ENCODE measurements at places on chromosomes 3 and 15.
A peak's percentile ranks its signal among the peaks of the same experiment; 100 is the strongest.

GRCh38 chr3:13105181-13105895, 32.1 kb upstream of the IQSEC1 start:
- no peak for DNase-seq

- no peak for DNase-seq
Observed at GRCh38 chr3:48678056-48678455, 7.7 kb downstream of the NCKIPSD start.

GRCh38 chr3:21140785-21141184, 610.2 kb downstream of the ZNF385D start:
- no peak for DNase-seq

GRCh38 chr3:126523745-126524428, at the start of gene CHST13:
Gene CHST13 (plus strand): TSS chr3:126524155. CDS start chr3:126524333, 178 bp downstream.
- peak; percentile 23 for DNase-seq

DNA sequence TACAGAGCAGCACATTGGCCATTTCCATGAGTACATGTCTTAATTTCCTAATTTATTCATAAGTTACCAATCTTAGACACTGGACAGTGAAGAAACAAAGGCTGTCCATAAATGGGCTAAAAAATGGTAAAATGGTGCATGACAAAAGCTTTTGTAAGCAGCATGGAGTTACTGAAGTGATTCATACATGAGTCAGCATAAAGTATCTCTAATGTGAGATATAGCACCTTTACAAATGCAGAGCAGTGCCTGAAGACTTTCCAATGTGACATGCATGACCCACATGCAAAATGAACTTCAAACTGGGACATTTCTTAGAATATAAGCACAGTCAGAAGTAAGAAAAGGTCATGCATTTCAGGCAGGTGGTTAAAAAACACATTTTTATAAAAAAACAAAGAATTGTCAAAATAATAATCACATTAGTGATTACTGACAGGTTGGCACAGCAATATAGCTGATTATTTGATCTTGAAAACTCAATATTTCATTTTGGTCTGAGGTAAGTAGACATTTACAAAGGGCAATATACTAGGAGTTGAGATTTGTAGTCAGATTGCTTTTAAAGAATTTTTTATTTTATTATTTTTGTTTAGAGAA, 299.3 kb downstream of the PLCL2 start:
- DNase-seq: peak; percentile 59

DNA sequence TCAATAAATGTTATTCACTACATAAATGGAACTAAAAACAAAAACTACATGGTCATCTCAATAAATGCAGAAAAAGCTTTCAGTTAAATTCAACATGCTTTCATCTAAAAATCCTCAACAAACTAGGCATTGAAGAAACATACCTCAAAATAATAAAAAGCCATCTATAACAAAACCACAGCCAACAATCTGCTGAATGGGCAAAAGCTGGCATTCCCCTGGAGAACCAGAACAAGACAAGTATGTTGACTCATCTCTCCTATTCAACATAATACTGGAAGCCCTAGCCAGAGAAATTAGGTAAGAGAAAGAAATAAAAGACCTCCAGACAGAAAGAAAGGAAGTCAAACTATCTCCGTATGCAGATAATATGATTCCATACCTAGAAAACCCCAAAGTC, 759.9 kb downstream of the EPHA3 start:
- DNase-seq: no peak

- no peak for DNase-seq
Observed at GRCh38 chr3:127651516-127652172, 21.1 kb upstream of the ABTB1 start.

DNA sequence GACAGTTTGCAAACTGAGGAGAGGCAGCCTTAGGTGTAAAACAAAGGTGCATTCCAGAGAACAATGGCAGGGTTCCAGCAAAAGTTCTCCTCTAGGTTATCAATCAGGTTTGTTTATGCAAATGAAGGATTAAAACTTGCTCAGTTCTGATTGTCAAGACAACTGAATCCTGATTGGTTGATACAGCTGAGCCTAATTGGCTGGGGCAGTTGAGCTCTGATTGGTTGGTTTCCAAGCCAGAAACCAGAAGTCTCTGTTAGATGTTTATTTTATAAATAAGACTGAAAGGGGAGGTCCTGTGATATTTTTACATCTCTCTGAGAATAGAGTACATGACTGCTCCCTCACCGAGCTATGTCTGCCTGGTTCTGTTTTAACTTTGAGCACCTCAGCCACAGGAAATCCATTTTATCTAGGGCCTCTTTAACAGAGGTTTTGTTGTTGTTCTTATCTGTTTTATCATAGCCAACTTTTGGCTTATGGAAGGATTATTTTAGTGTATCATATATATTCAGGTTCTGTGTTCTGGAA, 37.8 kb downstream of the PPM1L start:
- no peak for DNase-seq

DNA sequence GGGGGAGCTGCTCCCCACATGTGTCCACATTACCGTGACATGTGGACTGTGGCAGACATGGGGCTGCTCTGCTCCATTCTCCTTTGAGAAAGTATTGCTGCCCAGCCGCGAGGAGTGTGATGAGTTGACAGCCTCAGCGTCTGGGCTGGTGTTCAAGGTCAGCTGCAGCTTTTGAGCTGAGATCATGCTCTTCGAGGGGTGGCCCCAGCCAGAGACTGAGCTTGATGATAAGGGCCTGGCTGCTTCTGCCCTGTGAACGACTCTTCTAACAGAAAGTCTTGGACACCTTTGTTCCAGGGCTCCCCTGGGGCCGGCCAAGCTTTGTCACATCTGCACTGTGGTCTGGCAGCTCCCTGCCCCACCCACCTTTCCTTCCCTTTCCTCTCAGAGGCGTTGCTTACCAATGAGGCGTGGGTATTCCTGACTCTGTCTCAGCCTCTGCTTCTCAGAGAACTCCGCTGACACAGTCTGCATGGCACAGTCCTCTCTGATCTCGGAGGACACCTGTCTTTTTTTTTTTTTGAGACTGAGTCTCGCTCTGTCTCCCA, 86.6 kb downstream of the CHRD start:
- DNase-seq: peak; percentile 52

DNA sequence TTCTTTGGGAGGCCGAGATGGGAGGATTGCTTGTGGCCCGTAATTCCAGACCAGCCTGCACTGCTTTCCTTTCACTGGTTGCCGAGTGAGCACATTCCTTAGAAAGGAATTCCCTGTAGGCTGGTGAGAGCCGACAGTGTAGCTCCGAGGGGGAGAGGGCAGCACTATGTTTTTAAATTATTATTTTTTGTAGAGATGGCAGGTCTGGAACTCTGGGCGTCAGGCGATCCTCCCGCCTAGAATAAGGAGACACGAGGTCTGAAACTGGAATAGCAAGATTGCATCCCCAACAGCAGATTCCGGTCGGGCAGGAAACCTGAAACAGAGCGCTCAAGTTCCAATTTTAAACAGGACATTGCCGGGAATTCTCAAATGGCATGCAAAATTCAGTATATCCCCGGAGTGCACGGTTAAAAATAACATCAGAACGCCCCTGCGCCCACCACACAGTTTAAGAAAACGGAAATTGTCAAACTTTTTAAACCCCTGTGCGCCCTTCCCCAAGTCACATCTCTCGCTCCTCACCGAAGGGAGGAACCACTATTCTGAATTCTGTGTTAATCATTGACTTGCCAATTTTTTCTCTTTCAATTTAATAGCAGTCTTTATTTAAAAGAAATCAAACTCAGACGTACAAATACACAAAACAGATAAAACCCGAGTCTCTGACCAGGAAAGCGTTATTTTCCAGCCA, 643 bp upstream of the RNU5B-1 start:
- peak; percentile 50 for DNase-seq

GRCh38 chr3:123067689-123068600, 1.1 kb downstream of the PDIA5 start:
- DNase-seq: no peak

GRCh38 chr3:127073941-127074820, 91.3 kb downstream of the PLXNA1 start:
- DNase-seq: no peak

- peak; percentile 29 for DNase-seq
Observed at GRCh38 chr15:50685976-50686468, 575 bp downstream of the TRPM7 start.

- no peak for DNase-seq
Observed at GRCh38 chr3:174495311-174495710, 363.8 kb upstream of the NAALADL2 start.

GRCh38 chr3:84987706-84988504, 29.1 kb downstream of the CADM2 start:
- no peak for DNase-seq

GRCh38 chr15:57324944-57325679, 51.2 kb upstream of the CGNL1 start:
- DNase-seq: no peak

GRCh38 chr15:67571648-67572415, 29.3 kb downstream of the MAP2K5 start:
- DNase-seq: no peak

DNA sequence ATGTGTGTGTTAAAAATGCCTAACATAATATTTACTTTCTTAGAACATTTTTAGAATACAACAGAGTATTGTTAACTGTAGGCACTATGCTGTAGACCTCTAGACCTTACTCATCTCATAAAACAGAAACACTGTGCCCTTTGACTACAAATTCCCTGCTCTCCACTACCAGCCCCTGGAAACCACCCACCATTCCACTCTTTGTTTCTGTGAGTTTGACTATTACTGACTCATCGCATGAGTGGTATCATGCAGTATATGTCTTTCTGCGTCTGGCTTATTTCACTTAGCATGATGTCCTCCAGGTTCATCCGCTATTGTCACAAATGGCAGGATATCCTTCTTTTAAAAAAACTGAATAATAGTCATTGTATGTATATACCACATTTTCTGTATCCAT, 216.7 kb upstream of the CFAP20DC start:
- peak; percentile 68 for DNase-seq

DNA sequence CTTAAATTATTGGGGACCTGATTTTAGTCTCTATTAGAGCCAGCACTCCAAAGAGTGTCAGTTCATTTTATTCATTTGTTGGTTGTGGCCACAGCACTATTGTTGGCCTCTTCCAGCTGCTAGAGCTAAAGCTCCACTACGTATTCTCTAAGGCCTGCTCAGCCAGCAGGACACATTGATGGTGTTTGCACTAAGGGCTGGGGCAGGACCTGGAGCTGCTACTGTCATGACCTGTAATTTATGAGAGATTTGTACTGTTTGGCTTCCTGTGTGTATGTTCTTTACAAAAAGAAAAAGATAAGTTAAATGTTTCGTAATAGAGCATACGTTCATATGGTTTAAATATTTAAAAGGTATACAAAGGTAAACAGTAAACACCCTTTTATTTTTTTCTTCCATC, 8.1 kb downstream of the GFM1 start:
- DNase-seq: no peak

- no peak for DNase-seq
Observed at GRCh38 chr15:39937696-39938095, 3.8 kb downstream of the EIF2AK4 start.

- DNase-seq: no peak
Observed at GRCh38 chr15:73832657-73833056, 40.7 kb upstream of the TBC1D21 start.

DNA sequence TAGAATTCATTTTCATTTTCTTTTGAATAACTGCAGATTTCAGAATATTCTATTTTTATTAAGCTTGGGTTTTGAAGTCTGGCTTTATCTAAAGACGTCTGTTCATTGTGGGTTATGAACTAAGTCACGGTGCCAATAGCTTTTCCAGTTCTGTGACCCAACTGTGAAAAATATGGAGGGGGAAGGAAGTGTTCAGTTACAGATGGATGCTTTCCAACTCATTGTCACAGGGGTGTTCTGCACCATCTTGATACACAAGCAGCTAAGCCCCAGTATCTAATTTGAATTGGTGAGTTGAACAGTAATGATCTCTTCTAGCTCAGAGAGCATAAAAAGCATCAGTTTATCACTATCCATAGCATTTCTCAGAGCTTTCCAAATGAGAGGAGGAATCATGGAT, 710.6 kb downstream of the EDEM1 start:
- DNase-seq: no peak

DNA sequence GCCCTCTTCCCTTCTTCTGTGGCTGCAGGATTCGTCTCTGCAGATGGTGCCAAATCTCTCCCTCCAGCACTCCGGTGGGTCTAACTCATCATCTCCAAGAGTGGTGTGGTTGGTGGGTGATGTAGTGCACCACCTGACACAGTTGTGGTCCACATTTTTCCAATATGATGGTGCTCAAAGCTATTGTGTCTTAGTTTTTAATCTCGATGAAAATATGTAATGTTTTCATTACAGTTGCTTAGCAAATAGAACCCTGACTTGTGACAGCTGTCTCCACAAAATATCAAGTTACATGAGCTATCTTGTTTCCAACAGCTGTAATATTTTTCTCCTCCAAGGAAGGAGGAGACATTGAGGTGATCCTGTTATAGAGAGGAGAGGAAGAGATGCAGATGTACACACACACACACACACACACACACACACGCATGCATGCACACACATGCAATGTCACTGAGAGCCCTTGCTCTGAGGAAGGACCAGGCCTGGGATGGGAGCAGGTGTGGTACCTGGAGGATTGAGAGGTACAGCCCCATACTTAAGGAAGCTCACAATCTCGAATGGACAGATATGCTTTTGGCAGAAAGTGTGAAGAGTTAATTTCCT, 15.7 kb upstream of the ESYT3 start:
- no peak for DNase-seq

DNA sequence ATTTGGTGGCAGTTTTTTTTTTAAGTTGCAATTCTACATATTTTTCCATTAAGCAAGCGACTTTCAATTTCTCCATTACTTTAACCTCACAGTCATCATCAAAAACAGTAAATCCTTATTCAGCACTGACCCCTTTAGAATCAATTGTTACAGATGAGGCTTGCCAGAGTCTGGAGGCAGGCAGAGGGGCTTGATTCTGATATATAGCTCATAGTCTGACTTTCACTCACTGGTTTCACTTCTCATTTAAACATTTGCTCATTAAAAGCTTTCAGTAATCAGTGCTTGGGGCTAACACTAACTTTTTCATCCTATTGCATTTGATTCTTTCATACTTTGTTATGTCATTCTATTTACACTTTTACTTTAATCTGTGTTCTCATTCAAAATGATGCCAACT, 88.4 kb downstream of the PYDC2 start:
- no peak for DNase-seq

GRCh38 chr15:98416222-98416855, 232.0 kb upstream of the IGF1R start:
- no peak for DNase-seq

- DNase-seq: no peak
Observed at GRCh38 chr3:145681181-145681580, 479.8 kb downstream of the PLOD2 start.

- peak; percentile 42 for DNase-seq
Observed at GRCh38 chr15:59532770-59533379, 78.7 kb upstream of the GCNT3 start.

GRCh38 chr3:58202917-58203360, 7.8 kb downstream of the DNASE1L3 start:
- DNase-seq: no peak

- no peak for DNase-seq
Observed at GRCh38 chr15:79540551-79540950, 108.4 kb downstream of the MINAR1 start.

DNA sequence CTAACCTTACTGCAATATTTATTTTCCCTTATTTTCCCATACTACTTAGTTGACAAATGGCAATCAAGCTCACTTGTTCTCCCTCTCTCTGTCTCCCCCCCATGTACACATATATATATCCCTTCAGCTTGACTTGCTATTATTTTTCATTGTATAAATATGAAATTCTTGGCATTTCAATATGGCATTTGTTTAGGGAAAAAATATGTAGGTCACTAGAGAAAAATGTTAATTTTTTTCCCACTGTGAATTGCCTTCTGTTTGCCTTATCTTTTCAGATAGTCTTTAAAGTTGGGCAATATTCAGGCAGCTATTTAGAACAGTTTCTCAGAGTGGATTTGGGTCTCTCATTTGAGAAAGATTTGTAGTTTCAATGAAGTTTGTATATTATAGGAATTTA, 62.8 kb upstream of the UTS2B start:
- no peak for DNase-seq

- no peak for DNase-seq
Observed at GRCh38 chr3:26108846-26109489, 319.1 kb downstream of the OXSM start.
